Kidney (tissue), 22 donors: ENCODE measurements at places on chromosomes 6 and 20.
A peak's percentile ranks its signal among the peaks of the same experiment; 100 is the strongest.

GRCh38 chr6:110488606-110489190, 12.3 kb upstream of the SLC22A16 start:
- no peak for DNase-seq

GRCh38 chr20:40942775-40943174, 85.8 kb upstream of the TOP1 start:
- no peak for DNase-seq

DNA sequence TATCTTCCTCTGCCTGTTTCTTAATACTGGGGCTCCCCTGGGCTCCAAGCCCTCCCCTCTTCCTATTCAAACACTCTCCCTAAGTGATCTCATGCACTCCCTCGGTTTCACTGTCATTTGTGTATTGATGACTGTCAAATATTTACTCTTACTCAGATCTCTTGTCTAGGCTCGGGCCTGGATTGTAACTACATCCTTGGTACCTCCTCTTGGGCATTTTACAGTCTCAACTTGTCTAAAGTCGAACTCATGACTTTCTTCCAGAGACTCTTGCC, 189.4 kb upstream of the PRDM1 start:
- DNase-seq = no peak

DNA sequence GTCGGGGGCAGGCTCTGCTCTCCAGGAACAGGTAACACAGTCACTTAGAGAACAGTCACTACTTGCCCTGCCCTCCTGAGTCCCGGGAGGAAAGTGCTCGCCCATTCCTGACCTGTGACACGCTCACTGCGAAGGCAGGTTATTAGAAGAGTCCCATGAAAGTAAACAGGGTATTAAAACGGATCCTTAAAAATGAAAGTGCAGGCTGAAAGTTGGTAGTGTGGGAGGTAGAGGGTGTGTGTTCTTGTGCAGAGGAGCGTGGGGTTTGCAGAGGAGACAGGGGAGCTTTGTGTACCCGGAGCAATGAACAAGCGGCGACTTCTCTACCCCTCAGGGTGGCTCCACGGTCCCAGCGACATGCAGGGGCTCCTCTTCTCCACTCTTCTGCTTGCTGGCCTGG, at the start of gene CCN6:
Gene CCN6, plus strand, starts transcription at position 104 of the 400 bp plus-strand sequence. Its CDS starts 254 bp downstream, at position 358.
- no peak for DNase-seq

GRCh38 chr6:99432877-99433276, 7.8 kb upstream of the PNISR start:
- peak; percentile 70 for DNase-seq

GRCh38 chr6:795046-795685, 102.2 kb upstream of the EXOC2 start:
- no peak for DNase-seq

DNA sequence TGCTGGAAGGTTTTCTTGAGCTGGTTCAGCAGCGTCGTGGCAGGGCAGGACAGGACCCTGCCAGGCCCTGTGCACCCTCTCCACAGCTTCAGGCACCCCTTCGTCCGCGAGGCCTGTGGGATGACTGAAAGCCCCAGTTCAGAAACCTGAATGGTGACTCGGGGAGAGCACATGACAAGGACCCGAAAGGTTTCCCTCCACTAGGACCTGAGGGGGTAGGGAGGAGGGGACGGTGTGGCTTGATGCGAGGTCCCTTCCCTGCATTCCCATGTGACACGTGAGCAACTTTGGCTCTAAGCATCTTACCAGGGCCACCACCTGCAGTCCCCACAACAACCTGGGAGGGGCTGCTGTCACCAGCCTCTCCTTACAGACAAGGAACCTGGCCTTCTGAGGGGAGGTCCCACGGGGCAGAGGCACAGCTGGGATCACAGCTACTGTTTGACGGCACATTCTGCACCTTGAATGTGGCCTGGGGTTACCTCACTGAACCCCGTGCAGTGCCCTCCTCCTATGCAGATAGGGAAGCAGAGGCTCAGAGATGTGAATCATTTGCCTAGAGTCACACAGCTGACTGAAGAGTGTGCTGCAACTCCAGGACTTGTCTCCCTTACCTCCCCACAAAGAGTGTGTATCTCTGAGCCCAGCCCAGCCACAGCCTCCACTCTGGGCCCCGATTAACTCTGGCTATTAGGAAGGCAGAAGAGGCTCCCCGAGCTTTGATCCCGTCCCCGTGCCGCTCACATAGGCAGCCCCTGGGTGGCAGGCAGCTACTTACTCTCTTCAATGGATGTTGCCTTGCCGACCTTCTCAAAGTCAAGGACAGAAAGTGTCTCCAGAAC, 84.6 kb downstream of the PTPN1 start:
- peak; percentile 12 for DNase-seq

DNA sequence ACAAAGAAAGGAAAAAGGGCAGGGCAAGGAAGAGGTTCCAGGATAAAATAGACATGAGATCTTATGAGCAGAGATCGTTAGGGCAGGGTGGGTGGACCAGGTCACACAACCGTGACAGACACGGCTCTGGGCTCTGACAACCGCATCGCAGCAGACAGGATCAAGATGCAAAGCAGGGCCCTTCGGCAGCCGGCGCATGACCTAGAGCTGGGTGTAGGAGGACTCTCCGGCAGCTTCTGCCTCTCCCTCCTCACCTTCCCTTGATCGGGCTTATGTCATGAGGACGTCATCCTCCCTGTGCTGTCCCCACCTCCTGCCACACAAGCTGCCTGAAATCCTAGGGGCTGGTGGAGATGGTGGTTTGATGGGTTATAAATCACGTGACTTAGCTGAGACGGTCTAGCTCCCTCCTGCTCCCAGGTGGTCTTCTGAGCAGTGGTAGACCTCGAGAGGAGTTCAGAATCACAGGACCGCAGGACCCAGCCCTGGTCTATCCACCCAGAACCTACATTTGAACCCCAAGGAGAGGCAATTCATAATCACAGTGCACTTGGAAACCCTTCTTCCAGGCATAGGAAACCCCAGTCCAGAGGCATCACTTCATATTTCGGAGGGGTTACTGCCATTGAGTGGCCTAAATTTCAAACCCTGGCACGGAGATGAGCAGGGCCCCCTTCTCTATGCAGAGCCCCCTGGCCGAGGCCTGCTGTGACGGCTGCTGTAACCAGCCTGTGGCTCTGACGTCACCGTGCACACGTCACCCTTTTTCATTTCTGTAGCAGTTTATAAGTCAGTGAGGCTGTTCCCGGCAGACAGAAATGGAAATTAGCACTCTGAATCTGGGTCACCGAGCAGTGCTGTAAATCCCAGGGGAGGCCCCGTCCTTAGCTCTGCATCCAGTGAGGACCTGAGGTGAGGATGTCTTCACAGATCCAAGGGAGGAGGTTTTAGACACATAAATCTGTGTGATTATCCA, 8.7 kb upstream of the CCR6 start:
- peak; percentile 52 for DNase-seq

- no peak for DNase-seq
Measured at GRCh38 chr6:163661272-163661671, 246.8 kb downstream of the QKI start.

DNA sequence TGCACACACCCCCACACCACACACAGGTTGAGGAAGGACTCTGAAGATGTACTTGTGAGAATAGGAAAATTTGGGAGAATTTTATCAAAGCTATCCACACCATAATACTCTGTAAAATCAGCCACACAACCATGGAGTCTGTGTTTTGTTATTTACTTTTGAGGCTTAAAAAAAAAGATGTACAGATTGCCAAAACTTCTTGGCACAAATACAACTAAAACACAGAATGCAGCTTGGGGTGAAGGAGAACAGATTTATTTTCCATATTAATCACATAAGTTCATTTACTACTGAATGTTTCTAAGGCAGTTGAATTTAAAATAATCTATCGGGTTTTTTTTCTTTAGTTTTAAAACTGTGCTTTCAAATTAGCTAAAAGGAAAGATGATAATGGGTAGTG, 32.8 kb upstream of the KCNQ5 start:
- DNase-seq = no peak

GRCh38 chr20:33881989-33882388, 70.8 kb downstream of the CHMP4B start:
- DNase-seq = no peak

GRCh38 chr6:111361648-111362047, 121.4 kb downstream of the REV3L start:
- peak; percentile 80 for DNase-seq

- no peak for DNase-seq
Measured at GRCh38 chr6:150734235-150734634, 131.3 kb upstream of the MTHFD1L start.

DNA sequence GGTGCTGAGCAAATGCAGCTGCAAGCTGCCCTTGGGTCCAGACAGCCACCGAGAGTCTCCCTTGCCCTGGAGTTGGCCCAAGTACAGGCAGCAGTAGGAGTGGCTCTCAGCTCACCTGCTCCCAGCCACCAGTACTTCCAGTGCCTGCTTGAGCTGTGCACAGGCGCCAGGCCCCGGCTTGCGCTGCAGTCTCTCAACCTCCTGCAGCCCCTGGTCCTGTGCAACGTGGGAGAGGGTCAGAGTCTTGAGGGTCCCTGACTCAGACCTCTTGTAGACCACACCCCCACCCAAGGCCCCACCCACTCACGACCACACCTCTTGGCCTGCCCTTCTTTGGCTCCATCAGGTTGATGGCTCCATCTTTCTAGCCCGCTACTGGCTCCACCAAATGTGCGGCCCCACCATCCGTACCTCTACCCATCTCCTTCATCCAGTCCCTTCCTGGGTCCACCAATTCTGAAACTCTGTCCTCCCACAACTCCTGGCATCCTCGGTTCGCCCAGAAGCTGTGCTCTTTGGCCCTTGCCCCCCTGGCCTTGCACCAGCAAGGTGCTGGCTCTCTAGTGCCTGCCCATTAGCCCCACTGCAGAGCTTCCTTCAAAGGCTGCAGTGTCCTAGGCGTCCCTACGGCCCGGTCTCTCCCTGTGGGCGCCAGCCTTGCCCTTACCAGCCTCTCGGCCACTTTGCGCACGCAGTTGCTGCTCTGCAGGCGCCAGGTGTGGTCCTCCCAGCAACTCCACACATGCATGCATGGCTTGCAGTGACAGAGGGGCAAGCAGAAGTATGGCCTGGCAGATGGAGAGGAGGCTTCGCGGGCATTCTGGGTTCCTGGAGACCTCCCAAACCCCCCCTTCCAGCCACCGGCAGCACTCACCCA, 16.5 kb upstream of the SPAG4 start:
- no peak for DNase-seq

DNA sequence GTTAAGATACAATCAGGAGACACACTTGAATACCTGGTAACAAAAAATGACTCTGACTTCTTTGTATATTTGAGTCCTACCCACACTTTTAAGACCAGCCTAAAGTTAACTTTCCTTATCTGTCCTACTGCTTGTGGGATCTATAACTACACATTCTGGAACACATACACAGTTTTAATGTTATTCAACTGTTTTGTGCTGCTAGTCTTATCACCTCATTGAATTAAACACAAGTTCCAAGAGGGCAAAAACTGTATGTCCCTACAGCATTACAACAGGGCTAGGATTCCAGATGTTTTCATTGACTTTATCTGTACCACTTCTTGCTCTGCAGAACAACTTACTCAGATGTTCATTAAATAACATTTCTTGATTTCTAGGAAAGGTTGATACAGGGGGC, 2.8 kb downstream of the HMGN3 start:
- DNase-seq = no peak

DNA sequence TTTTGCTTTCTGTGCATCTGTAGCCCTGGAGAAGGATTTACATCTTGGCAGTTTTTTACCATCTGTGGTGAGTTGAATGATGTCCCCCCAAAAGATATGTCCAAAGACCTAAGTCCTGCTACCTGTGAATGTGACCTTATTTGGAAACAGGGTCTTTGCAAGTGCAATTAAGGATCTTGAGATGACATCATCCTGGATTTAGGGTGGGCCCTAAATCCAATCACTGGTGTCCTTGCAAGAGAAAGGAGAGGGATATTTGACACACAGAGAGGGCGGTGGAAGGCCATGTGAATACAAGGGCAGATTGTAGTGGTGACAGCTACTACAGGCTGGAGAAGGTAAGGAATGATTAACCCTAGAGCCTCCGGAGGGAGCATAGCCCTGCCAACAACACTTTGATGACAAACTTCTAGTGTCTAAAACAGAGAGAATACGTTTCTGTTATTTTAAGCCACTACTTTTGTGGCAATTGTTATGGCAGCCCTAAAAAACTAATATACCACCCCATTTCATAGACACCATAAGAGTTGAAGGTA, 35.1 kb downstream of the MKKS start:
- DNase-seq = no peak

GRCh38 chr6:69865126-69865525, 1.2 kb upstream of the COL19A1 start:
- no peak for DNase-seq

GRCh38 chr6:170226647-170227046, 64.2 kb downstream of the DLL1 start:
- DNase-seq = no peak

DNA sequence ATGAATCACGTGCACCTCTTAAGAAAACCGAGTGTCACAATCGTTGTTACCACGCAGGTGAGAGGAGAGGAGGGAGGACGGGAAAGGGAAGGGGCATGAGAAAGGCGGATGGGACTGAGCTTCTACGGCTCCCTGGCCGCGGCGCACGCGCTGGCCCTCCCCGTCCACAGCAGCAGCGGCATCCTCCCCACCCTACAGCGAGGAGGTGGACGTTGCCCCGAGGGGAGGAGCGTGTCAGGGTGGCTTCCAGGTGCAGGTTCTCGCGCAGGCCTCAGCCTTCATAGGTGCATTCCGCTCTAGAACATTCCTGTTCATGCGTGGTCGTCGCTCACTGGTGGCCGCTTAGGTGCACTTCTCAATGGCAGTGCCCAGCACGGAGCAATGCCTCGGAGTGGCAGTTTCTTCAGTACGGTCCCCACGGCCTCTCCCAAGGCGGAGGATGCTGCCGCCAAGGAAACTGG, 29.7 kb upstream of the AFDN start:
- DNase-seq = peak; percentile 34

GRCh38 chr6:715709-716491, 23.0 kb upstream of the EXOC2 start:
- DNase-seq = no peak

DNA sequence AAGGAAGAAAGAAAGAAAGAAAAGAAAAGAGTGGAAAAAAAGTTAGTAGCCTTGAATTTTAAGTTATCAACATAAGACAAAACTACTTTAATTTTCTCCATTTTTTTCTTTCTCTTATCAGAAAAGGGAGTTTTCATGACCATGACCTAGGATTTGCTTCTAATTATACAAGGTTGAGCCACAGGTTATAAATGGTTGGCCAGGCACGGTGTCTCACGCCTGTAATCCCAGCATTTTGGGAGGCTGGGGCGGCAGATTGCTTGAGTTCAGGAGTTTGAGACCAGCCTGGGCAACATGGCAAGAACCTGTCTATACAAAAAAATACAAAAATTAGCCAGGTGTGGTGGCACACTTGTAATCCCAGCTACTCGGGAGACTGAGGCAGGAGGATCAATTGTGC, 7.8 kb upstream of the MTRES1 start:
- DNase-seq = no peak

DNA sequence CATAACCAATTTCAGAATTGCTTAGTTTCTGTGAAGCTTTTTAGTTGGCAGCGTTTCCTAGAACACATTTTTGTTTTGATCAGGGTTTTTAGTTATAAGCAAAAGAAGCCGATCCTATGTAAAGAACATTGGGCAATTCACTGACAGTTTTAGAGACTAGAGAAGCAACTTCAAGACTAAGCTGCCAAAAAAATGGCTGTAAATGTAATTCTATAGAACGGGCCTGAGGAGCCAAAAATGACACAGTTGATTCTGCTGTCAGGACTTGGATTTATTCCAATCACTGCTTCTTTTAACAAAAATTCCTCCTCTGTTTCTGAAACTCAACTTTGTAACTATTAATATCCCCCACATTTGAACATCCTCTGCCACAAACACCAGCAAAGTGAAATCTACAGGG, 236.0 kb upstream of the EYS start:
- DNase-seq = no peak

GRCh38 chr20:47360297-47361056, 4.0 kb upstream of the ZMYND8 start:
- DNase-seq = peak; percentile 95

GRCh38 chr6:2799936-2800527, 34.8 kb downstream of the WRNIP1 start:
- DNase-seq = no peak
